ENCODE measurements at places on chromosomes 7 and 10.

- DNase-seq: no peak
These were observed 145.4 kb downstream of the PTPRN2 start for GRCh38 chr7:158442260-158442659.

GRCh38 chr10:114631090-114631665 is 26.9 kb downstream of the ABLIM1 start:
- no peak for DNase-seq

GRCh38 chr7:36742911-36743775 is 18.8 kb upstream of the AOAH start:
- no peak for DNase-seq

DNA sequence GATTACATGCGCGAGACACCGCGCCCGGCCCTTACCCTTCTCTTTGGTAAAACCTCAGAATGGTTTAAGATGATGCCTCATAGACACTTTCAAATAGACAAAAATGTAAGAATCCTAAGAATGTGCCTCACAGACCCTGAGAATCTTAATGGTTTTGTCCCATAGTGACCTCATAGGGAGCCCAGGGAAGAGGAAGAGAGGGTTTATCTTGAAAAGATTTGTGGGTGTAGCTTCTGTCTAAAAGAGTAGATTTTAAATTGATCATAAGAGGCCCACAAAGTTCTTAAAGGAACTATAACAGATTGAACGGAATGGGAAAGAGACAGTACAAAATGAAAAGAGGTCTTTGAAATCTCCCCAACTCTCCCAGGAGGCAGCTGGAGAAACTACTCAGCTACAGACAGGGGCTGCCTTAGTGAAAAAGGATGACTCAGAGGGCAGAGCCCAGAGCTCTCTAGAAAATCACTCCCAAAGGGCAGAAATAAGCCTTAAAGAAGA is 220.6 kb downstream of the ADRA2A start:
- DNase-seq: no peak

GRCh38 chr10:21464134-21464533 is 61.3 kb downstream of the SKIDA1 start:
- no peak for DNase-seq

DNA sequence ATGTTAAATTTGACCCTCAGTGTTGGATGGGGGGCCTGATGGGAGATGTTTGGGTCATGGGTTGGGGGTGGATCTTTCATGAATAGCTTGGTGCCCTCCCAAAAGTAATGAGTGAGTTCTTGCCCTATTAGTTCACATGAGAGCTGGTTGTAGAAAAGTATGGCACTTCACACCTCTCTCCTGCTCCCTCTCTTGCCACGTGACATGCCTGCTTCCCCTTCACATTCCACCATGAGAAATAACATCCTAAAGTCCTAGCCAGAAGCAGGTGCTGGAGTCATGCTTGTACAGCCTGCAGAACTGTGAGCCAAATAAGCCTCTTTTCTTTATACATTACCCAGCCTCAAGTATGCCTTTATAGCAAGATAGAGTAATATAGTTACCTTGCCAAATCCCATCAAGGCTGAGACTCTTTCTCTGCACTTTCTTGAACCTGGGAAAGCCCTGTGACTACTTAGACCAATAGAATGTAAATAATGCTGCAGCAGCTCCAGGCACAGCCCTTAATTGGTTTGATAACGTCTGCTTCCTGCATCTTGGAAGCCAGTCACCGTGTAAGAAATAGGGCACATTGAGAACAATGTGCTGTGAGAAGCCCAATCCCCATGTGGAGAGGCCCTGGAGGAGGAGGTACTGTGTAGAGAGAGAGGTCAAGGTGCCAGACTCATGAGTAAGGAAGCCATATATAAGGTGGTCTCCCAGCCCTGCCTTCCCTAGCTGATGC is 88.0 kb upstream of the NAMPT start:
- no peak for DNase-seq
